Stimulated activated CD8-positive, alpha-beta memory T cell treated with anti-CD3 and anti-CD28 coated beads, Interleukin-2, amount 100 ng/mL, for 1 hour (primary cell): ENCODE measurements at places on chromosomes 5 and 9.

DNA sequence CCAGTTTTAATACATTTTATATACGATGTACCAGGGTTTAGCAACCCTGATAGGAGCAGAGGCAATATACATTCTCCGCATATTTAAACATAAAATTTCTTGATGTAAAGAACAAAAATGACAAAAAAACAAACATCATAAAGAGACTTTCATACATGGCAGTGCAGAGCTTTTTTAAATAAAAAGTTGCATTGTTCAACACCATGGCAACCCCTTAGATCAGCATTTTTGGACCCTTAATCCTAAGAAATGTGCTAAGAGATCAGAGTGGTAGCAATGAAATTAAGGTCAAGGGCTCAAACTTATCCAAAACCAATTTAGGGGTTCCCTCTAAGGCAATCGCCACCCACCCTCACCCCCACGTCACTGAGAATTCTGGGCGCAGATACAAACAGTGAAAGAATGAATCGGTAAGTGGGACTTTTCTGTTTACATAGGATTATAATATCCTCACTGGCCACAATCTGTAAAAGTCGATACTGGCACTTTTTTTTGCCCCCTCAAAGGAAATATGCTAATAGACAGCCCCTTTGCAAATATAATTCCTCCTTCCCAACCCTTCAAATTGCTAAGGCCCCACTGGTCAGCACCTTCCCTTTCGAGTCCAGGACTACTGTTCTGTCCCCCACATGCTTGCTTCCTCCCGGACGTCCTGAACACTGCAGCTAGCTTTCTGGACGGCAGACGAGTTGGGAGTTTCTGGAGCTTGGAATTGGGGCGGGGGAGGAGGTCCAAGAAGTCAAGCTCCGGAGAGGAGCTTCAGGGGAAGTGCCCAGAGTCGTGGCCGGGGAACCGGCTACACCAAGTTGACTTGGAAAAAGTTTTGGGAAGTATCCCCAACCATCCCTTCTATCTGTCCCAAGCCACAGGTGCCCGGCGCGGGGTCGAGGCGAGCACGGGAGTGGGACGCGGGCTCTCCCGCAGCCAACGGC is 2.2 kb downstream of the GAS1 start:
- no peak for DNase-seq

GRCh38 chr9:93133681-93134014 is 403 bp downstream of the NINJ1 start:
- DNase-seq: peak; percentile 26

GRCh38 chr5:61018062-61018461 is 73.1 kb downstream of the NDUFAF2 start:
- DNase-seq: no peak

- DNase-seq: no peak
Measured at GRCh38 chr5:156427315-156427714, 100.4 kb downstream of the SGCD start.

- DNase-seq: no peak
Measured at GRCh38 chr5:135034236-135034962, 371 bp upstream of the PITX1 start.

DNA sequence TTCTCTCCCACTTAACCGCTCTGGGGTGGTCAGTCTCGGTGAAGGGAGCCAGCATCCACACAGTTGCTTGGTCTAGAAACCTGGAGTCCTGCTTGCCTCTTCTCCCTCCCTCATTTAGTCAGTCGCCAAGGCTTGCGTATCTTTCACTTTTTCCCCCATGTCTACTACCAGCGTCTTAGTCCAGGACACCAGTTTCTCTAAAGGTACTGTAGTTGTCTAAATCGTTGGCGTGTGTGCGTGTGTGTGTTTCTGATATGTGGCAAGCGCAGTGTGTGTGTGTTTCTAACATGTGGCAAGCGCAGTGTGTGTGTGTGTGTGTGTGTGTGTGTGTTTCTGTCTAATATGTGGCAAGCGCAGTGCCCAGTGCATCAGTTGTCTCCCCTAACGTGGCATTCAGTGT is 641 bp downstream of the ATP6V1G1 start:
- no peak for DNase-seq

DNA sequence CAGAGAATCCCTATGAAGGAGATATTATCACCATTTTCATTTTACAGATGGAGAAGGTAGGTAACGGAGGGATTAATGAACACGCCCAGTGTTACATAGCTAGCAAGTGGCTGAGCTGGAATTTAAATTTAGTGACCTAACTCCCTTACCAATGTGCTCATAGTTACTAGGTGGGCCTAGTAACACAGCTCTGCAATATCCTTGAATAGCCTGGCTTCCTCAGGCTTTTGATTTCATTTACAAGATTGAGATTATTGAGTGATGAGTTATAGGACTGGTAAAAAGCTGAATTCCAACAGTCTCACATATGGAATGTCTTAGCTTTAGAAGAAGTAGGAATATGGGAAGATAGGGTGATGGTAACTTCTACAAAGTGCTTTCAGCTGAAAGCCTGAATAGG is 336.3 kb upstream of the KIF2A start:
- no peak for DNase-seq

DNA sequence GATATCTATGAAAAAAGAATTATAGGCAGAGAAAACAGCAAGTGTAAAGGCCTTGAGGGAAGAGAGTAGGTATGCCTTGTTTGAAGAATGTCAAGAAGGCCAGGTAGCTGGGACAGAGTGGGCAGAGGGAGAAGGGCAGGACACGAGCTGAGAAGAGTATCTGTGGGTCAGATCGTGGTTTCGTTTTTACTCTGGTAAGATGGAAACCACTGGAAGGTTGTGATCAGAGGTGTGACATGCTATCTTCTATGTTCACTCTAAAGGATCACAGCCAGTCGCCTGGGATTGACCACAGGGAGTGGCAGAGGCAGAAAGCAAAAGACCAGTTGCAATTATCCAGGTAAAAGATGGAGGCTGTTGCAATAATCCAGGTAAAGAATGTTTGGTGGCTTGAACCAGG is 12.6 kb upstream of the ARHGAP26 start:
- no peak for DNase-seq
